IPS-NIHi11 (cell line): ENCODE measurements at places on chromosomes 1 and 21.

DNA sequence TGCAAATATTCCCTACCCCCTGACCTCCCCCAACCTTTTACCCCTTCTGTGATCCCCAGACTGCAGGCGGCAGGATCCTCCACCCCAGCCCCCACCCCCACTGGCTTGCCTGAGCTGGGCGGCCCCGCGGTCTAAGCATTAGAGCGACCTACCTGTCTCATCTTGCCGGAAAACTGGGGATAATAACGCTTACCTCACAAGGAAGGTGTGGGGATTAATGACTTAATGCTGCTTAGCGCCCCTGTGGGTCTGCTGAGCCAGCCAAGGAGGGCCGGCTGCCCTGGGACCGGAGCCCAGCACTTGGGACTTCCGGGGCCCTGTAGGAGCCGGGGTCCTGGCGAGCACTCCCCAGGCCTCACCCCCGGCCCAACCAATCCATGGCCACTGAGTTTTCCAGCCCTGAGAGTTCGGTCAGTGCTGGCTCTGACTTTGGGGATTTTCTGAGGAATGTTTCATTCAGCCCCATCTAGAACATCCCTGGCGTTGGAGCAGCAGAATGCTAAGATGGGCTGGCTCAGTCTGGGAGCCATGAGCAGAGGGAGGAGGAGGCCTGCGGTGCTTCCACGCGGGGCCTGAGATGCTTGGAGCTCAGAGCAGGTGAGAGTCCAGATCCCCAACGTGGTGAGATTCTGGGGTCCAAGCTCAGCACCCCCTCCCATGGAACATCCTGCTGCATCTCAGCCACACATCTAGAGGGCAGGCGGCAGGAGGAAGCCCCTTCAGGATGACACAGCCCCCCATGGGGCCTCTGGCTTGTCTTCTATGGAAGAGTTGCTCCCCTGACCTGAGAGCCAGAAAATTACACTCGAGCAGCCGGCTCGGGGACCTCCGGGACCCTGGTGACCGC lies 97.9 kb downstream of the RIPK4 start:
- DNase-seq: no peak

DNA sequence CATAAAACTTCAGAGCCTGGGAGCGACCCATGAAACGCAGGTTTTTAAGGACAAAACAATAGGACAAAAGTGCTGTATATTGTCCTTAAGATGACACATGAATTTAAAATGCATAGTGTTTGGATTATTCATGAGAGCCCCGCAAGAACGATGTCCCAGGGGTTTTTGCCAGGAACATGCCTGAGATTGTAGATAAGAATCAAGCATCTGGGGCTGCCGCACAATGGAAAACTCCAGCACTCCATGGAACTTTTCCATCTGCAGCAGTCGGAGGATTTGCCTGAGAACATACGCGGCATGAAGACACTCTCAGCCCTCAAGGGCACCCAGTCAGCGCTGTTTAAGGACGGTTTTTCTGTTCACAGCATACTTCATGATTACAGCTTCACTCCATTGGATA lies 5.3 kb upstream of the ERG start:
- no peak for DNase-seq

DNA sequence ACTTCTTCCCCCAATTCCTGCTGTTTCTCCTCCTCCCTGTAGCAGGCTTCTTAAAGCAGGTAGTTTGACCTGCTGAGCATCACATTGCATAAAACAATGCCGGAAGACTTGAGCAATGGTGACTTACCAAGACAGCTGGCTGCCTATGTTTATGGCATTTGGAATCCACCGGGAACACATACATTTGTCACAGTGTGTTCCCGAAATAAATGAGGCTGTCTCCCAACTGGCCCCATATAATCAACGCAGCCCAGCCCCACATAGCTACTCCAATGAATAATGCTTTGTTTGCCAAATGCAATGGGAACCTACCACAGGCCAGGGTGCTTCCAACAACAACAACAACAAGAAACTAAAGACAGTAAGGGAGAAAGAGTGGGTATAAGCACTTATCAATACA lies 186.1 kb upstream of the MAP1LC3C start:
- no peak for DNase-seq

GRCh38 chr1:240683576-240683975 lies 71.6 kb upstream of the GREM2 start:
- no peak for DNase-seq

DNA sequence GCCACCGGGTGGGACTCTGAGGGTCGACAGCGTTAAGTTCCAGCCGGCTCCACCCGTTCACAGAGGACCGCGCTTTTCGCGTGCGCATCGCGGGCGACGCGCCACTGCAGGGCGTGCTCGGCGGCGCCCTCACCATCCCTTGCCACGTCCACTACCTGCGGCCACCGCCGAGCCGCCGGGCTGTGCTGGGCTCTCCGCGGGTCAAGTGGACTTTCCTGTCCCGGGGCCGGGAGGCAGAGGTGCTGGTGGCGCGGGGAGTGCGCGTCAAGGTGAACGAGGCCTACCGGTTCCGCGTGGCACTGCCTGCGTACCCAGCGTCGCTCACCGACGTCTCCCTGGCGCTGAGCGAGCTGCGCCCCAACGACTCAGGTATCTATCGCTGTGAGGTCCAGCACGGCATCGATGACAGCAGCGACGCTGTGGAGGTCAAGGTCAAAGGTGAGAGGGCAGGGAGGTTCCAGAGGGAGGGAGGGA lies 4.9 kb downstream of the BCAN start:
- no peak for DNase-seq

DNA sequence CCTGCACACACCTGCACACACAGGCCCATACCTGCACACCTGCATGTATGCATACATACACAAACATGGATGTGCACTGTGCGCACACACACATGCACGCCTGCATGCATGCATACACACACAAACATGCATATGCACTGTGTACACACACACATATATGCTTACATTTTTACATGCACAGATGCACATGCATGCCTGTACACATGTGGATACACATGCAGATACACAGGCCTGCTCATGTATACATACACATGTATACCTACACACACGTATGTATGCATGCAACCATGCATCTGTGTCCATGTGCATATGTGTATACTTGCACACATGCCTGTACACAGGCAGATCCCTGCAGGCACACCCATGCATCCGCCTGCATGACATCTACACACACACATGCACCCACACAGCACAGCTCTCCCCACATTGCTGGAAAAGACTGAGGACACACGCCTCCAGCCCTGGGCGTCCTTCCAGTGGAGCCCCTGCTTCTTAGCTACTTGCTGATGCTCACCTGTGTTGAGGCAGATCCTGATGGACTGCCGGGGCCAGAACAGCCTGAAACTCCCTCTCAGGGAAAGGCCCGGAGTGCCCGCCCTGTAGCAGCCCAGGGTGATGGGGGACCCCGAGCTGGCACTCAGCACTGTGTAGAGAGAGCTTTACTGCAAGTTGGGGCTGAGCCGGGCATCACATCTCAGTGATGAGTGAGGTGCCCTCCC lies 28.6 kb downstream of the KRTAP10-1 start:
- no peak for DNase-seq

- DNase-seq: no peak
Observed at GRCh38 chr1:208724079-208724478, 479.9 kb upstream of the PLXNA2 start.

DNA sequence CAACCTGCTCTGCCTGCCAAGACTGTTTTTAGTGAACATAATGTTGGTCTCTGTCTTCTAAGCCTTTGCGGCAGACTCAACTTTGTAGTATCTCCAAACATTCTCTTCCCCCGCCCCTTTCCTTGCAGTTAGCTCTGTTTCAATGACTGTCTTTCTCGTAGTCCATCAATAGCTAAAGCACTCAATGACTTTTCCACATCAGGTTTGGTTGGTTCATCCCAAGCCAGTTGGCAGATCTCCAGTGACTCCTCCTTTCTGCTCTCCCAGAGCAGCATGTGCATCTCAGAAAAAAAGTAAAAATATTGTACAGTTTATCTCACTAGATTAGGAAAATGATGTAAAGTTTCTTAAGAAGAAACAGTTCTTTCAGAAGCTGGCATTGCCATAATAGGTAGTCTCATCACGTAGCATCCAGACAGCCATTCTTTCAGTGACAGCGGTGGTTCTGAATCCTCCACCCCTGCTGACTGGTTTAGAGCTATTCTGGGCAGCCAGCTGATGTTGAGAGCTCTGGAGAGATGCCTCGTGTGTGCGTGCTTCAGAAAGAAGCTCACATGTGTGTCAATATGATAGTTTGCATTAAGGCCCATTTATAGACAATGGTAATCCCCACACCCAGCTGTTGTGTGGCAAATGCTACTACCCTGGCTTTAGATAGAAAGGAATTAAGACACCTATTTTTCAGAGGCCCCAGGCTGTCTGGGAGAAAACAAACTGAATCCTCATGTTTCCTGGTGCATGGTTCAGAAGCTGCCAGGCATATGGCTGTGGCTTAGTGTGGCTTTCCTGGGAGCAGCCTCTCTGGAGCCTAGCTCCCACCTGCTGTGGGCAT lies 53.2 kb downstream of the CNN3 start:
- no peak for DNase-seq

- no peak for DNase-seq
Observed at GRCh38 chr1:168708698-168709404, 20.2 kb downstream of the DPT start.

GRCh38 chr1:14607295-14607694 lies 8.8 kb downstream of the KAZN start:
- no peak for DNase-seq

DNA sequence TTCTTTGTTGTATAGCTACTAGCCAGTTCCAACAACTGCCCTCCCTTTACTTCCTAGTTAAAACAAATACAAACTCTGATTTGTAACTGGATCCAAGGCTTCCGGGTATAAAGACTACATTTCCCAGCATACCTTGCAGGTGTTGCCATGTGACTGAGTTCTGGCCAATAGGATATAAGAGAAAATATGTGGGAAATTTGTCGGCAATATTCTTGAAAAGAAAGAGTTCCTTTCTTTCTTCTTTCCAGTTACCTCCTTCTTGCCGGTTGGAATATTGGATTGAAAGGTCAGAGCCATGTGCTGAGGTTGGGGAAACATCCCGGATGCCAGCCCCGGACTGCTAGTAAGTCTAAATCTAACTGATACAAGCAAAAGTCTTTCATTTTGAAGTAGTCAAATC lies 23.0 kb upstream of the ZBTB40 start:
- DNase-seq: peak; percentile 74

GRCh38 chr21:42405064-42406013 lies 1.6 kb downstream of the UBASH3A start:
- no peak for DNase-seq

DNA sequence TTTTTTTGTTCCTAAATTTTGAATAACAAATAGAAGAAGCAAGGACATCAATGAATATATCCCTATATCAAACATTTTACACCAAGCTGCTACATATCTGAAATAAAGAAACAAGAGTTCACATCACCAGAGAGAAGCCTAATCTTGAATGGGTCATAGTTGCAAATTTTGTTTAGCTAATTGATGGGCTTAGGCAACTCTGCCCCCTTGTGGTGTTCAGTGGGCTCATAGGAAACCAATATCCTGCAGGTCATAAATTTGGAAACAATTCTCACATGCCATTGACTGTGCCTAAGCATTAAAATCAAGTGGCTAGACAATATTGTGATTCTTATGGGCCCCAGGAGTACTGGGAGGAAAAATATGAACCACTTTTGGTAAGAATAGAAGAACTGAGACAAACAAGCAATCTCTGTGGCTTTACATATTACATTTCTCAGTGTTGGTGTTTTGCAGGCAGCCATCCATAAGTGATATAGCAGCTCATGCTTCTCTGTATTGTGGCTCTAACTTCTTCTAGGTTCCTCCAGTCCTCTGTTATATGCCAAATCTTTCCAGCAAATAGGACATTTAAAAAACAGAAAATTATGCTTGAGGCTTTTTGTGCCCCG lies 1262.8 kb upstream of the PRMT6 start:
- peak; percentile 46 for DNase-seq

DNA sequence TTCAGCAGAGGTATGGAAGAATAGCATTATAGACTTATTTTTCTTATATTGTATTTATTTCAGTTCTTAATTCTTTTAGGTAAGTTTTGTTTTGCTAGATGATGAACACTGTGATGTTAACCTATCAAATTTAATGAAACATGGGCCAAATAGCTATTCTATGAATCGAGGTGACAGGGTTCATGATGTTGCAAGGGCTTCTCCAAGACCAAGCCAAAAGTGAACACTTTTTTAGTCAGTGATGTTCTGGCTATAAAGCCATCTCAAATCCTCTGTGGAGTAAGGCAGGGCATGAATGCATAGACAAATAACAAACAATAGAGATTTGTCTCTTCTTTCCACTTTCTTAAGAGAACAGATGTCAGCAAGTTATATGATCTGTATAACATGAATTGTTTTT lies 26.7 kb downstream of the C1orf146 start:
- no peak for DNase-seq

GRCh38 chr21:27407271-27407670 lies 440.4 kb upstream of the ADAMTS5 start:
- no peak for DNase-seq

GRCh38 chr1:185420588-185421081 lies 103.6 kb upstream of the IVNS1ABP start:
- DNase-seq: no peak

GRCh38 chr1:212596798-212597197 lies 11.8 kb upstream of the ATF3 start:
- DNase-seq: no peak

GRCh38 chr1:83807821-83808220 lies 191.1 kb downstream of the TTLL7 start:
- no peak for DNase-seq

GRCh38 chr1:26493267-26493666 lies 21.0 kb downstream of the HMGN2 start:
- DNase-seq: no peak

GRCh38 chr1:191575746-191576145 lies 582.5 kb upstream of the RGS18 start:
- DNase-seq: no peak

DNA sequence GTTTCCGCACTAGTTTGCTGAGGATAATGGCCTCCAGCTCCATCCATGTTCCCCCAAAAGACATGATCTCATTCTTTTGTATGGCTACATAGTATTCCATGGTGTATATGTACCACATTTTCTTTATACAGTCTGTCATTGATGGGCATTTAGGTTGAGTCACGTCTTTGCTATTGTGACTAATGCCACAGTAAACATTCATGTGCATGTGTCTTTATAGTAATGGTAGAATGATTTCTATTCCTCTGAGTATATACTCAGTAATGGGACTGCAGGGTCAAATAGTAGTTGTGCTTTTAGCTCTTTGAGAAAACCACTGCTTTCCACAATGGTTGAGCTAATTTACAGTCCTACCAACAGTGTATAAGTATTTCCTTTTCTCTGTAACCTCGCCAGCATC lies 78.3 kb upstream of the BCL9 start:
- no peak for DNase-seq

GRCh38 chr1:12121212-12122003 lies 45.4 kb upstream of the TNFRSF1B start:
- no peak for DNase-seq

DNA sequence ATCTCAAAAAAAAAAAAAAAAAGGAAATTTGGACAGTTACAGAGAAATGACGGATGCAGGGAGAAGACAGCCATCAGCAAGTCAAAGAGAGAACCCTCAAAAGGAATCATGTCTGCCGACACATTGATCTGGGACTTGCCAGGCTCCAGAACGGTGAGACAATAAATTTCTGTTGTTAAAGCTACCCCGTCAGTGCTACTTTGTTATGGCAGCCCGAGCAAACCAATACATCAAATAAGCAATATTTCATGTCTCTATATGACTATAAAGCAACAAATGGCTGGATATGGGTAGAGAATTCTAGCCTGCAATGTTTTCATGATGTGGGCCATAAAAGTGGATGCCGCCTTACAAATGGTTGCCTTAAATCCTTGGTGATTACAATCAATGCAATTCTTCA lies 23.3 kb upstream of the FAM89A start:
- no peak for DNase-seq
